ENCODE measurements at places on chromosomes 12 and 14. TPM values are rescaled to one million over a fixed set of nuclear protein-coding genes. Genes with fewer than 3 reads are reported as not detected.

The KCNC2 gene
- not detected for total RNA-seq

The TAS2R9 gene
- not detected for total RNA-seq

The GPR137C gene
- 1.9 TPM for total RNA-seq

The SERPINA12 gene
- total RNA-seq, result not detected

The FGF6 gene
- total RNA-seq, result not detected

The CLEC7A gene
- total RNA-seq, result not detected

The SRRM4 gene
- not detected for total RNA-seq

DNA sequence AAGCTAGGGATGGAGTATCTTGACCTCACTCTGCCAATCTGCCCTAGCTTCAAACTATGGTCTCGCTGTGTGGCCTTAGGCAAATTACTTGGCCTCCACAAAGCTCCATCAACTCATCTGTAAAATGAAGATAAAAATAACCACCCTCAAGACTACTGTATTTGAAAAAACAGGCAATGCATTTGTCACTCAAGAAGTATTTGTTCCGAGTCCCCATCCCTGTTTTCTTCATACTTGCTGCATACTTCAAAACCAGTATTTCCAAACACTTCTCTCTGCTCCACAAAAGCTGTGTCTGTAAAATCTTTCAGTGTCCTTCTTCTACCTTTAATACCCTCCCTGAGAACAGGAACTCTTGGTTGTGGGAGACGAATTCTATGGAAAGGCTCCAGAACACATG is 47.9 kb downstream of the GTF2A1 start:
- no peak for DNase-seq
- no peak overlapping the region for H3K27ac ChIP-seq
- H3K4me3 ChIP-seq, result no peak overlapping the region
- H3K27me3 ChIP-seq, result no peaks in the 10 kb centered on the region
- no peaks in the 10 kb centered on the region for H3K4me1 ChIP-seq

DNA sequence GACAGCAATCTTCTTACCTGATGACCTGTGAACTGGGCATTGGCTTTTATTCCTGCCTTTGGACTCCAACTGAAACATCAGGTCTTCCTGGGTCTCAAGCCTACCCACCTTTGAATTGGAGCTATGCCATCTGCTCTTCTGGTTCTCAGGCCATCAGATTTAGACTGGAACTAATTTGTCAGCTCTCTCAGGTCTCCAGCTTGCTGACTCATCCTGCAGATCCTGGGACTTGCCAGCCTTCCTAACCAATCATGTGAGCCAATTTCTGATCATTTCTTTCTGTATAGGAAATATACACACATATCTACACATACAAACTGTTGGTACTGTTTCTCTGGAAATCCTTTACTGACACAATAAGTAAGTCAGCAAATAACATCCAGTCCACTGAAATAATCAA is 65.3 kb upstream of the TSPAN8 start:
- no peaks in the 10 kb centered on the region for H3K27me3 ChIP-seq
- no peak overlapping the region for H3K27ac ChIP-seq
- H3K4me1 ChIP-seq, result no peaks in the 10 kb centered on the region
- DNase-seq, result no peak

DNA sequence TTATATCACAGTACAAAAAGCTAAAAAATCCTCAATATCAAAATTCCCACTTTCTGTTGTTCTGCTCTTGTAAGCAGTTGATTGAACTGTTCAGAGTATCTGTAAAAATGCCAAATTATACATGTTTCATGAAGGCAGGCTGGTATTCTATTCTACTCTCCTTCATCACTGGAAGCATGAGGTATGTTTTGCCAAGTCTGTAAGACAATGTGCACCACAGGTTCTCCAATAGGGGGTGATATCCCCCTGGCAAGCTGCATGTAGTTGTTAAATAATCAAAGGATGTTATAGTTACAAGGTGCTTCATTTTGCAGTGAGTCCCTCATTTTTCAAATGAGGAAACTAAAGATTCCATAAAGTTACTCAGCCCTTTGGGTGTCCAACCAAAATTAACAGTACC is 15.1 kb upstream of the NEK9 start:
- H3K4me3 ChIP-seq, result no peak overlapping the region
- H3K4me1 ChIP-seq, result no peaks in the 10 kb centered on the region
- H3K27me3 ChIP-seq, result no peaks in the 10 kb centered on the region
- DNase-seq, result peak; percentile 39
- H3K36me3 ChIP-seq, result peaks cover 2% of the 10 kb centered on the region
- no peak overlapping the region for H3K27ac ChIP-seq

- no peaks in the 10 kb centered on the region for H3K4me1 ChIP-seq
- H3K27ac ChIP-seq, result no peak overlapping the region
- H3K36me3 ChIP-seq, result no peaks in the 10 kb centered on the region
These were observed 15.3 kb downstream of the FBRSL1 start for GRCh38 chr12:132505105-132505851.

DNA sequence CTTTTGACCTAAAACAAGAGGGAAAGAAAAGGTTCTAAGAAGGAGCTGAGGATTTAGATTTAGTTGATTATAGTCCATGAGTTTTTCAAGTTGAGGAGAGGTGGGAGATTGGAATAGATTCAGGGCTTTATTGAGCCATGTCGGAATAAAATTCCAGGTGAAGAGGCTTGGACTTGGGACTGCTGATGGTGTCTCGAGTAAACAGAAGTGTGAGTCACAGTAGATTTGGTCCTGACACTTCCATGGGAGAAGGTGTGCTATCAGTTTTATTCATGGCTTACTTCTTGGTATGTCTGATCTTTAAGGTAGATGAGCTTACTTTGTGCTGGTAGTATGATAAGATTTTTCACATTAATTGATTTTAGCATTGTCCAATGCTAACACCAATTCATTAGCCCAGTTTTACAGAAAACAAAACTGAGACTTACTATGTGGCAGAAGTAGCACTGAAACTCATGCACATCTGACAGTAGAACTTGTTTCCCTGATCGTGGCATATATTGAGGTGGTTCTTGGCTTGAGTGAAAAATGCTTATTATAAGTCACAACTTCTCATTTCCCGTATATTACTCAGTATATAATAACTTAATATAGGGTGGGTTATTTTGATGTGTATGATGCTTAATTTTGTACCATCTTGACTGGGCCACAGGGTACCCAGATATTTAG is 172.4 kb upstream of the IGF1 start:
- DNase-seq, result no peak
- no peaks in the 10 kb centered on the region for H3K36me3 ChIP-seq
- no peaks in the 10 kb centered on the region for H3K4me1 ChIP-seq
- H3K27me3 ChIP-seq, result no peaks in the 10 kb centered on the region

GRCh38 chr12:40511341-40511740 is 180.9 kb upstream of the CNTN1 start:
- H3K4me3 ChIP-seq, result no peak overlapping the region
- no peaks in the 10 kb centered on the region for H3K4me1 ChIP-seq
- no peak for DNase-seq
- H3K36me3 ChIP-seq, result no peaks in the 10 kb centered on the region
- H3K27me3 ChIP-seq, result no peaks in the 10 kb centered on the region

DNA sequence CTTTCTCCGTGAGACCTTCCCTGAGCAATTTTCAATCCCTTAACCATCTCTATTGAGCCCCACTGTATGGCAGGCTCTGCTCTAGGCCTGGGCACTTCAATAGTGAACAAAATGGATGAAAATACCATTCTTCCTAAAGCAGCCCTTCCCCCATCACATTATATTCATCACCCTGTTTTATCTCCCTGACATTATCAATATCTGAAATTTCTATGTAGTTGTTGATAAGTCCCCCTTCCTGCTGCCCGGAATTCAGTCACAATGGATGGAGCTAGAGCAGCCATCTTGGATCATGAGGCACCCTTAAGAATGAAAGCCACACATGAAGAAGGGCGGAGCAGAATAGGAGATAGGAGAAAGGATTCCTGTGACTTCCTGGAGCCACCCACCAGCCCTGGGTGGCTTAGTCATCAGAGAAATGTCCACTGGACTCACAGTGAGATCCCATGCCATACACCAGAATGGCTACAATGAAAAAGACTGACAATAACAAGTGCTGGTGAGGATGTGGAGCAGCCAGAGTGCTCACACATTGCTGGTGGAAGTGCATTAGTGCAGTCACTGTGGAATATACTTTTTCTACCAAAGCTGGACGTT is 33.9 kb downstream of the SCARB1 start:
- H3K4me1 ChIP-seq, result peaks cover 52% of the 10 kb centered on the region
- H3K27ac ChIP-seq, result peak overlapping the region; percentile 91
- no peaks in the 10 kb centered on the region for H3K36me3 ChIP-seq
- no peak overlapping the region for H3K4me3 ChIP-seq
- H3K27me3 ChIP-seq, result no peaks in the 10 kb centered on the region

DNA sequence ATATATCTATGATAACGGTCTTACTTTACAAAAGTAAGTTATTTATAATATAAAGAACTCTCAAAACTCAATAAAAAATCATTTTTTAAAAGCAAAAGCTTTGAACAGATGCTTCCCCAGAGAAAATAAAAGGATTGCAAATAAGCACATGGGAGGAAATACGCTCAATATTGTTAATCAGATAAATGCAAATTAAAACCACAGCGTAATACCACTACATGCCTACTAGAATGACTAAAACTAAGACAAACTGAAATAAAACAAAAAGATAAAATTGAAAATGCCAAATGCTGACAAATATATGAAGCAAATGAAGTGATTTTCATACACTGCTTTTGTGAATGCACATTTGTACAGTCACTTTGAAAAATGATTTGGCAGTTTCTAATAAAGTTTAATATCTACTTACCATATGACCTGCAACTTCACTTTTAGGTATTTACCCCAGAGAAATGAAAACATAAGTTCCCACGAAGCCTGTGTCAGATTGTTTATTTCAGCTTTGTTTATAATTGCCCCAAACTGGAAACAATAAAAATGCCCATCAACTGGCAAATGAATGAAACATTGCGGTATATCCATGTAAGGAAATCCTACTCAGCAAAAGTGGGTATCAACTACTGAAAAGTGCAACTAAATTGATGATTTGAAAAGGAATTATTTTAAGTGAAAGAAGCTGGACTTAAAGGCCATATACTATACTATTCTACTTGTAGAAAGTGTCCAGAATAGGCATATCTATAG is 1072.4 kb downstream of the TMTC2 start:
- DNase-seq, result no peak
- no peak overlapping the region for H3K27ac ChIP-seq
- H3K4me3 ChIP-seq, result no peak overlapping the region
- no peaks in the 10 kb centered on the region for H3K36me3 ChIP-seq
- H3K4me1 ChIP-seq, result peaks cover 4% of the 10 kb centered on the region
- no peaks in the 10 kb centered on the region for H3K27me3 ChIP-seq

All from Caco-2 (cell line).